ENCODE measurements at places on chromosomes 5 and 9. TPM values are rescaled to one million over a fixed set of nuclear protein-coding genes. Genes with fewer than 3 reads are reported as not detected.

The IL13 gene
- total RNA-seq = 1.4 TPM

The ERBIN gene
- 153 TPM for total RNA-seq

The DND1 gene
- 0.90 TPM for total RNA-seq

The PTGR1 gene
- not detected for total RNA-seq

The MRRF gene
- total RNA-seq = 17.7 TPM

The ADAMTSL1 gene
- total RNA-seq = not detected

The SAPCD2 gene
- 0.59 TPM for total RNA-seq

The SIT1 gene
- 1.4 TPM for total RNA-seq

The MED22 gene
- 23.8 TPM for total RNA-seq

The NMUR2 gene
- not detected for total RNA-seq

The TEK gene
- total RNA-seq = not detected

The SPINK6 gene
- not detected for total RNA-seq

The RANBP3L gene
- not detected for total RNA-seq

The GOLGA1 gene
- 21.5 TPM for total RNA-seq

Data from natural killer cell (primary cell).